ENCODE measurements at places on chromosomes 1 and 21.

GRCh38 chr1:45516036-45516435, 5.6 kb downstream of the PRDX1 start:
- DNase-seq, result no peak

DNA sequence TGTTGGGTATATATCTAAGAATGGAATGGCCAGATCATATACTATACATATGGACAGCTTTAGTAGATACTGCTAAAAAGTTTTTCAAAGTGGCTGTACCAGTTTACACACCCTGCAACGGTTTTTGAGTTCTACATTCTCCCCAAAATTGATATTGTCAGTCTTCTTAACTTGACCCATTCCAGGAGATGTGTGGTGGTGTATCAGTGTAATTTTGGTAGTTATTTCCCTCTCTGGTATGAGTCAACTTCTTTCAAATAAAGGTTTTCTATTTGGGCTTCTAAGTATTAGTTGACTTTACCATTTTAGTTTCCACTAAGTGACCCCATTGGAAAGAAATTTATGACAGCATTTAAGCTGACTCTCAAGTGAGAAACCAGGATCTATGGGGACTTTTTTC, 29.2 kb downstream of the INKA2 start:
- DNase-seq, result no peak

DNA sequence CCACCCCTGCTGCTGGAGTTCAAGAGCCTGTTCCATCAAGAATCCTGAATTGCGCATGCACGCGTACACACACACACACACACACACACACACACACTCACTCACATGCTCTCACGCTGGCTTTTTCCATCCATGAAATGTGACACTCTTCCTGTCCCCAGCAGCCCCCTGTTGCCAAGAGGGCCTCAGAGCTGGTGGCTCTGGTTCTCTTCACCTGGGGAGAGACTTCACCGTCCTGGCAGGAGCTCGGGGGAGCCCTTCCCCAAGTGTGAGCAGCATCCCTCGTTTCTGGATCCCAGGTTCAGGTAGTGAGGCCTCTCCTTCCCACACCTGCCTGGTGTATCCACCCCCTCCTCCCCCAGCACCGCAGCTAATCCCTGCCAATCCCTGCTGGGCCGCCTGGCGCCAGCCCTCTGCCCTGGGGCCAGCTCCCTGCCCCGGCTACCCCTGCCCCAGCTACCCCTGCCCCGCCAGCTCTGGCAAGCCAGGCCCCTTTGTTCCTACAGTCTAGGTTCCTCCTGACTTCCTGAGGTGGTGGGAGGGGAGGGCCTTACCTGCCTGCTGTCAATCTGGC, 9.9 kb downstream of the PLOD1 start:
- DNase-seq, result no peak

DNA sequence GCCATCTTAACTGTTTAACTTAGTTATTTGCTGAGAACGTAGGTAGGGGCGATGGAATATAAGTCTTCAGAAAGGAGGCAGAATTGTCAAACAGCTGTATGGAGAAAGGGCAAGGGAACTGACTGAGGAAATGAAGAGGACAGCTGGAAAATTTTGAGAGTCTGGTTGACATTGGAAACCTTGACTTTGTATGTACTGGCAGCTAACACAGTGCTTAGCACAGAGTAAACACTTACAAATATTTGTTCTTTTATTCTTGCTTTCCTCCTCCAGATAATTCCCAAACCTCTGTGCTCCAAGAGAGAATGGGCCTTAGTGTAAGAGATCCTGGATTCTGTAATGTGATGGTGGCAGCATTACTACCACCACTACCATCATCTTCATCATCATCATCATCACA, 91.3 kb downstream of the ZSCAN20 start:
- no peak for DNase-seq

DNA sequence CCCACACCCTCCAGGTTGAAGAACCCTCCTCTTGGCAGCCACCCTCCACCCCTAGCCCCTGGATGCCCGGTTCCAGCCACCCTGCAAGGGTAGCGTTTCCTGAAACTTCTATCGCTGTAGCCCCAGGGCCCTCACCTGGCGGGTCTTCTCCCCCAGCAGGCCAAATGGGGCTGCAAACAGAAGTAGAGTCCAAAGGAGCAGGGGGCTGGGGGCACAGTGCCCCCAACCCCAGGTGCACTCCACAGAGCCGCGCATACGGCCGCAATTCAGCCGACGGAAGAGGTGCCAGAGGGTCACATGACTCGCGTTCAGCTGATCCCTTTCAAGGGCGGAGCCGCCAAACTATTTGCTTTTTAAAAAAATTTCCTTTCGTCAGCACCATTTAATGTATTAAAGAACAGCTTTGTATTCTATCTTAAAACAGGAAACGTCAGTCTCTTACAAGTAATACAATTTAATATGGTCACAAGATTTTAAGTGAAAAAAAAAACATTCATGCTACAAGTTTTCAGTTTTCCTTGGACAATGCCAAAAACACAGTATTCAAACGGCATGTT, at the start of gene GLMP:
GLMP (minus strand) TSS at position 289 of the 557 bp plus-strand sequence; CDS start at position 255, 34 bp downstream.
- DNase-seq, result peak; percentile 64

- DNase-seq, result no peak
These were observed 219.3 kb upstream of the FGGY start for GRCh38 chr1:59077466-59078069.

DNA sequence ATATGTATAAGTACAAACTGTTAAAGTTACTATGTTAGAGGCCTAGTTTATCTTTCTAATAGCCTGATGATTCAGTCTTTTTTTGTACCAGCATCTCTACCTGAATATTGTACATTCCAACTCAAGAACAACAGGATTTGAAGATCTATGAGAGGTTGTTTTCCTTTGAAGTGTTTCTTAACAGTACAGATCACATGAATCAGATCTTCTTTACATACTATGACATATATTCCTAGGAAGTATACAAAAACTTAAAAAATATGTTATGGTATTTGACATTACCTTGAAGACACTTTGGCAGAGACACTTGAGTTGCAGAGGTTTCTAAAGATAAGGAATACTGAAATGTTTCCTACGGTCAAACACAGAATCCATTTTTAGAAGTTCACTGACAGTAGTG, 1280.9 kb downstream of the KCNT2 start:
- DNase-seq, result no peak

- DNase-seq, result peak; percentile 81
These were observed 581 bp downstream of the SSU72 start for GRCh38 chr1:1573843-1574720.

GRCh38 chr1:221456918-221457317, 285.0 kb downstream of the DUSP10 start:
- no peak for DNase-seq

DNA sequence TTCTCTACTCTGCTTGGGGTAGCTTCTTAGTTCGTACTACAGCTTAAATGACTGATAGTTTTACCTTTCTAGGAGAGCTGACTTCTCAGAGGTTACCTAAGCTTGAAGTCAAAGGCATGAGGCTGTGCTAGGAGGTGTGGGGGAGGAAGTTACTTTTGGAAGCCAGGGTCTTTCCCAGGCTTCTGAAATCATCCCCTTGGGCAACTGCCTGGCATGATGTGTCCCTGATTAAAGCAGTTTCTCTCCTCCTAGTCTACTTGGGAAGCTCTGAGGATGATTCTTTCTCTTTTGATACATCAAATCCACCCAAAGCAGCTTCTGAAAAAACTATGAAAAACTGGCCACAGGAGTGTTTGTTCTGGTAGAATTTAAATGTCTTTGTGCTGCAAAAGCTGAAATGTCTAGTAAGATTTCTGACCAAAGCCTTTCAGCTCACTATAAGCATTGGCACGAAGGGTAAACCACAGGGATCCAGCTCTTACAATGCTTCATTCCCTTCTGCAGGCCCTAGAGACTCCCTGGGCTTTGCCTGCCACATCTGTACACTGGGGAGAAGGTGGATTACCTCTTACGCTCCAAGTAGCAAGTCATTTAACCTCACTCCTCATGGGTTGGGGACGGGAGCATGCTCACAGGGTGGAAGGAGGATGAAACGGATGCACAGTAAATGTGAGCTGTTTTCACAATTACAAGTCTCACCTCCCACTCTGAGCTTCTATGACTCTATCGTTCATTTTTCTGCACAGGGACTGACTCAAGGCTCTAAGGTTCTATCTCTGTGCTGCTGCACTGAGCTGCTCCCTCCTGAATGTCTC, 59.6 kb downstream of the RUNX1 start:
- DNase-seq, result no peak

DNA sequence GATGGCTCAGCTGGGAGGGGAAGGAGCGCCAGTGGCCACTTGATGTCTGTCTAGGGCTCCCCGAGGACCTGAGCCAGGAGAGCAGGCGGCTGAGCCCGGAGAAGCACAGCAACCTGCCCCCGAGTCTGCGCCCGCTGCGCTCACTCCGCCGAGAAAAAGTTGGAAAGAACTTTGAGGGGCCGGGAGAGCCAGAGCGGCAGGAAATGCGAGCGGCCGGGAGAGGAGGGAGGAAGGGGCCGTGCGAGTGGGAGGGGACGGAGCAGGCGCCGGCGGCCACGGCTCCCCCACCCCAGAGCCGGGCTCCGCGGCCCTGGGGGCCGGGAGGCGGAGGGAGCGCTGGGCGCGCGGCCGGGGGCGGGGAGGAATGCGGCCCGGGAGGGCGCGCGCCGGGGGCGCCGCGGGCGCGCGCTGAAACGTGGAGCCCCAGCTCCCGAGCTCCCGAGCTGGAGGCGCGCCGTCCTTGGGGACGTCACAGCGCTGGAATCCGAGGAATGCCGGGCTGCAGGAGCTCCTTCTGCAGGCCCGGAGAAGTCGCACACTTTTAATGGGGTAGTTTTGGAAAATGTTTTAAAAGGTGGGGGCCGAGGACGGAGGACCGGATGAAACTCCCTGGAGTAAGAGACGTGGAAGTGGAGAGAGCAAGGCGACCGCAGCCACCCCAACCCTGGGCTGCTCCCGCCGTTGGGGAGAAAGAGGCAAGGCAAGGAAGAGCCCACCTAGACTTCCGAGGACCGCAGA, at the start of gene PTPN14:
PTPN14 (minus strand) TSS at position 167 of the 738 bp plus-strand sequence. CDS start 86,799 bp downstream, outside the sequence.
- no peak for DNase-seq

- no peak for DNase-seq
These were observed 324.3 kb upstream of the POU3F1 start for GRCh38 chr1:38370716-38371504.

DNA sequence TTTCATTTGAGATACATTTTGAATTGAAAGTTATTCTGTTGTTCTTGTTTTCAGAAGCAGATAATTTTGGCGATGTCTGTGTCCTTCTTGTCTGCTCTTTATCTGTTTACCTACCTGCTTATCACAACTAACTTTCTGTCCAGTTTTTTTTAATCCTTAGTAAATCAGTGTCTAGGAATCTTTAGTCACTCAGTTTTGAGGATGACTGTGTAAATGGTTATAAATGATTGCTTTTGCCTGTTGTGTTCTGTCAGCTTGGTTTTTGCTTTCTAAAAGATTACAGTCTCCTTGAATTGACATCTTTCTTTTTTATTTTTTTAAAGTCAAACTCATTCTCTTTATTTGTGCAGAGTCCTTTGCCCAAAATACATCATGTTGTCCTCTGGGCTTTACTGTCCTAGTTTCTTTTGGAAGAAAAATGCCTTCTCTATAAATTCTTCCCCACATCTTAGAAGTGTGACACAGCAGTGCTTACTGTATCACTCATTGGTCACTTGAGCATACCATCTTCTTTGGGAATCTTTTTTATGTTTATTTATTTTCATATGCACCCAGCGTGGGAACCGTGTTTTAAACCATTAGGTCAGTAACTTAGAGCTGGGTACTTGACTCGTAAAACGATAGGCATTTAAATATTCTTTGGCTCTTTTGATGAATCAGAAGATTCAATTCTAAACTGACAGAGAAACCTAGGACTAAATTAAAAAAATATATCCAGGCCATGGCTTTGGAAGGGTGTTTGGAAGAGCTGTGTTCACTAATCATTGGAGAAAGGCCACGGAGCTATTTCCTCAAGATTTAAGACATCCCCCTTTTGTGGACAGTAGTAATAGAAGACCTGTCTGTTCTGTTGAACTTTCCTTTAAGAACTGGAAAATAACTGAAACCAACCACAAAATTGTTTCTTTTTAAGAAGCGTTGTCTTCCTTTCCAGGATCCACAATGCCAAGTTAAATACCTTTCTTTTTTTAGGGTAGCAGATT, 20.9 kb downstream of the LAMC1 start:
- no peak for DNase-seq

- no peak for DNase-seq
These were observed 92.8 kb downstream of the ETS2 start for GRCh38 chr21:38898422-38899096.

- DNase-seq, result no peak
These were observed 161.6 kb upstream of the PTBP2 start for GRCh38 chr1:96559707-96560596.

DNA sequence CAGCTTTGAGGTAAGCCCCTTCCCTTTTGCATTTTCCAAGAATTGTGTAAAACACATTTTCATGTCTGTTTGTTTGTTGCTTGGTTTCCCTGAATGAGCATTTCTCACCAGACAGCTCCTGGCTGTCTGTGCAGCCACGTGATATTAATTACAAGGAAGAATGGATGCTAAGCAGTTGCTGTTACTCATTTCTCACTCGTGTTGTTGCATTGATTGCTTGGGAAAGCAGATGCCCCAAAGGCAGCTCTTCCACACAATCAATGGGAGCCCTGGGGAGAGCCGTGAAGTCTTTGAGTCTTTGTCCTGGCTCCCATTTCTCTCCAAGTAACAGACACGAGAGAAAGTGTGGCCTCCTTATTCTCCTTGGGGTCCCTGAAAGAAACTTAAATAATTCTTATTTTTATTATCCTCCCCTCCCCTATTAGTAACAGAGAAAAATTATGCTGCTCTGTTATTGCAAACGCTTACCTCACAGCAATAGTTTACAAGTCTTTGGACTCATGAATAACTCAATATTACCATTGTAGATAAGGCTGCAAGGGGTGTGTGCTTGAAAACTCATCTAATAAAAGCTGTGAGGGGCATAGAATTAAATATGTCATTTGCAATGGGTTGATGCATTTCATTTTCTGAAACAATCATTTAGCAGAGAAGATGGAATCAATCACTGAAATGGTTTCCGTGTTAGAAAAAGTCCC, 127.7 kb upstream of the CAMK1G start:
- no peak for DNase-seq

- DNase-seq, result peak; percentile 18
These were observed 59.6 kb downstream of the LUZP1 start for GRCh38 chr1:23108918-23109533.

- DNase-seq, result no peak
These were observed 125.5 kb downstream of the CHRM3 start for GRCh38 chr1:239511875-239512274.

DNA sequence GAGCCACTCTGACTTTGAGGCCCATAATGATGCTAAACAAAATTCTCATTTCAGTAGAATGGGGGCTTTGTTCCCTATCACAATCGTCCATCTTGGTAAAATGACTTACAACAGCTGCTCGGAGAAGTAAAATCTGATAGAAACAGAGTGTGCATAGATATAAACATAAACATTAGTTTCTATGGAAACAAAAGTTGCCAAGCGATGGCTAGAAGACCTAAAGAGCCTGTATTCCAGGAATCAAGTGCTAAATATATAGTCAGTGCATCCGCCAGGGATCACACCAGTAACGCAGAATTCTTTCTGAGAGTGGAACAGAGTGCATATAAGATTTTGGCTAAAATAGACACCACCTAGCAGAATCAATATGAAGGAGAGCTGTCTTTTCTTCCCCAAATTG, 91.2 kb upstream of the KAZN start:
- DNase-seq, result no peak

GRCh38 chr21:19031953-19032352, 628.4 kb upstream of the TMPRSS15 start:
- no peak for DNase-seq

Data from CD4-positive, alpha-beta T cell treated with Interleukin-21 for 1 hour (primary cell).